ENCODE measurements at places on chromosomes 12 and 14.

- DNase-seq, result no peak
Measured at GRCh38 chr12:82437744-82438143, 79.4 kb downstream of the METTL25 start.

DNA sequence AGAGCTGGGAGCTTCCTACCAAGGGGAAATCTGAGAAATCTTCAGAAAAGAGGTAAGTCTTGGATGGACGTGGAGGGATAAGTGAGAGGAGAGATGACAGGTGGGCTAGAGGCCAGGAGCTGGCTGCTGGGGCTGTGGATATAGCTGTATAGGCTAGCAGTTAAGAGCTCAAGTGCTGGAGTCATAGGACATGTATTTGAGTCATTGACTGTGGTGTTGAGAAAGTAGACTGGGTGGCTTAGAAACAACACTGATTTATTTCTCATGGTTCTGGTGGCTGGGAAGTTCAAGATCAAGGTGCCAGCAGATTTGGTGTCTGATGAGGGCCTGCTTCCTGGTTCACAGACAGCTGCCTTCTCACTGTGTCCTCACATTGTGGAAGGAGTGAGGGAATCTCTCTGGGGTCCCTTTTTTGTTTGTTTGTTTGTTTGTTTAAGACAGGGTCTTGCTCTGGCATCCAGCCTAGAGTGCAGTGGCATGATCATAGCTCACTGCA is 151.1 kb upstream of the FUT8 start:
- no peak for DNase-seq

GRCh38 chr12:133203344-133204263 is 22.3 kb downstream of the ZNF268 start:
- no peak for DNase-seq

DNA sequence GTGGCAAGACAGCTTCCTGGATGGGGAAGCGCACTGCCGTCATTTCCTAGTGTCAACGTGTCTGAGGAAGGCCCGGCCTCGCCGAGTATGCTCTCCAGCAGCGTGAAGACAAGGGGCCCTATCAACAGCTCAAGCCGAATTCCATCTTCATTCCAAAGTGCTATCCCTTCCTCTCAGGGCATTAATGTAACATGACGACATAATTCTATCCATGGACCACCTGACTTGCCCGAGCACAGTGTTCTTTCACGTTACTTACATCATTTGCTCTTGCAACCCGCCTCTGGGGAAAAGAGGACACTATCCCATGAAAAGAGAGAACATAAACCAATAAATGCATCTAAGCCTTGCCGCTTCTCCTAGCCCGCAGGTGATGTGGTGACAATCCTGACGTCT is 22.9 kb downstream of the CCDC92 start:
- no peak for DNase-seq

- DNase-seq, result peak; percentile 17
Measured at GRCh38 chr12:92445253-92446082, 257.3 kb upstream of the PLEKHG7 start.

DNA sequence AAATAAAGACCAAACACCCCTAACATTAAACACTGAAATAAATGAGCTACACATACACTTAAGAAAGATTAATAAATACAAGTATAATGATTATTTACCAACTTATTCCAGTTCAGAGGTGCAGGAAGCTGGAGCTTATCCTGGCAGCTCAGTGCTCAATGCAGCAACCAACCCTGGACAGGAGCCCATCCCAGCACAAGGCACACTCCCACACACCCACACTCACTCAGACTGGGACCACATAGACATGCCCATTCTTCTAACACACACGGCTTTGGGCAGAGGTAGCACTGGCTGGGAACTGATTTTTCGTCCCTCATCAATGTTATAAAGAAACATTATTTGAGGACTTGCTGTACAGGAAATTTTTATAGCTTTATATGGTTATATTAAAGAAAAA is 797.4 kb downstream of the RPS29 start:
- no peak for DNase-seq

DNA sequence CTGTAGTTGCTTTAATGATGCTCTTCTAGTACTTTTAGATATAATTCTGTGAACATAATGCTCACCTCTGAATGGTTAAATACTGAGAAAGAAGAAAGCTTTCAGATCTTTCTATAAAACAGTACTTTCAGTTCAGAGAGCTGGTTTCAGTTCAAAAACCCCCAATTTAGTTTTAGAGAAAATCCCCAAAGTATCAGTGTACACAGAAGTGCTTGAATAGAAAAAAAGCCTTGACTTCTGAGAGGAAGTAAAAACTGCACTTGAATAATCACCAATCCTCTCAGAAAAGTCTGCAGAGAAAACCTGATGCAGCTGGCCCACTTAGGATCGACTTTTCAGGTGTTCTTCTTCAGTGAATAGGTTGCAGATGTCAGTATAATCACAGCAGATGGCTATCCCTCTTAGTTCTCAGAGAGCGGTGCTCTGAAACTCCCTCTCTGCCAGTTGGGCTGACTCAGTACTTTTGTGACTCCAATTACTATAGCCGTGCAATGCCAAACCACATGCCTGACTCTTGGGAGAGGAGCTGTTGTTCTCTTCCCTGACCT is 616.3 kb downstream of the LRFN5 start:
- no peak for DNase-seq

DNA sequence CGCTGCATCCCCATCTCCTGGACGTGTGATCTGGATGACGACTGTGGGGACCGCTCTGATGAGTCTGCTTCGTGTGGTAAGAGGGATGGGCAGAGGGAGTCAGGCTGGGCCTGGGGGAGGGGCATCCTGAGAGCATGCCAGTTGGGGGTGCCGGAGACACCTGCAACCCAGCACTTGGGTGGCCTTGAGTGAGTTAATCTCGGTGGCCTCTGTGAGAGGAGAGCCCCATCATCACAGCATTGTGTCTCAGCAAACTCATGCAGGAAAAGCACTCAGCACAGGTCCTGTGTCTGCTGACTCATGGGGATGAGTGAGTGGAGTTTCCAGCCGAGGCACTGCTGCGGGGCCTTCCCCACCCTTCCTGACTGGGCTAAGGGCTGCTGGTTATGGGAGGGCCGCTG is 19.6 kb upstream of the LRP1-AS start:
- DNase-seq, result no peak

GRCh38 chr14:68986926-68987652 is 8.0 kb upstream of the ACTN1 start:
- no peak for DNase-seq

DNA sequence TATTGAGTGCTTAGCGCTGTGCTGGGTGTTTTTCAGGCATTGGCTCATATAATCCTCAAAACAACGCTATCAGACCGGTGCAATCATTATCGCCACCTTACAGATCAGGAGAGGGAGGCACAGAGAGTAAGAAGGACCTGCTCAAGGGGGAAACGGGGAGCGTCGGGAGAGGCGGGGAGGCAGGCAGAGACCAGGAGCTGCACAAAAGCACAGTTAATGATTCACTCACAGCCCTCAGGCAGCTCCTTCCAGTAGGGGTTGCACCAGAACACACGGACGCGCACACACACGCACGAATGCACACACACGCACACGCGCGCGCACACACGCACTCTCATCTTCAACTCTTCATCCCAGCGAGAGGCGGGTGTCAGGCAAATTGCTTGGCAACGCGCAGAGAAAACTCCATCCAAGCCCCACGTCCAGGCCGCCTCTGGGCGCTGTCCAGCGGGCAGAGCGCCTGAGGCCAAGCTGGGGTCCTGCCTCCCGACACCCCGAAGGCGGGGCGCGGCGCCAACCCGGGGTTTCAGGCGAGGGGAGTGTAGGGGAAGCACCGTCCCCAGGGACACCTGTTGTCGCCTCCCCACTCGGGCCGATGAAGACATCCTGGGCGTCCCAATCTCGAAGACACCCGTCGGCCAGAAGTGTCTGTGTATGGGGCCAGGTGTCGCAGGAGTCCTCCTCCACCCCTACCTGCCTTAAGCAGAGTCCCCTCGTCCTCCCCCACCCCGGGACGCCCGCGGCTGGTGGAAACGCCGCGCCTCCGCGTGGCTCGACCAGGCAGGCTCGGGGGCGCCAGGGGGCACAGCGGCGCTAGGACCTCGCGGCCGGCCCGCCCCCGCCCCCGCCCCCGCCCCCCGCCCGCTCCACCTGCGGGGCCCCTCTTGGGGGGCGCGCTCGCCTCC is 35.5 kb upstream of the STON2 start:
- DNase-seq, result peak; percentile 55

DNA sequence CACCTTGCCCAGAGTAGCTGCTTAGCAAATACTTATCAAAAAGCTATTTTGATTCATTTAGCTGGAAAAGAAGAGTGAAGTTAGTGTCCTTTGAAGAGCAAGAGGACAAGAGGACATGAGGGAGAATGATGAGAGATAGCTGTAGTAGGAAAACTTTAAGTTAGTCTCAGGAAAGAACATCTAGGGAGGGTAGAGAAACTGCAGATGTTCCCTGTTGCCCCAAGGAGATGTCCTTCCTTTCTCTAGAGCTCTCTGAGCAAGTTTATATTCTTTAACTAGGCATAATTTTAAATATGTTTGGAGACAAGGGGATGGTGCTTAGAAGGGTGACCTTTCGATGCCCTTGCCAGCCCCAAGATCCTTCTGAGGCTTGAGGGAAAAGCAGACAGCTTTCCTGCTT is 529.1 kb upstream of the TBX3 start:
- no peak for DNase-seq

GRCh38 chr14:34233619-34234018 is 228.4 kb downstream of the SPTSSA start:
- DNase-seq, result no peak

- peak; percentile 54 for DNase-seq
Measured at GRCh38 chr14:56394826-56395530, 184.6 kb upstream of the TMEM260 start.
